Body of pancreas (tissue), 4 donors: ENCODE measurements at places on chromosomes 12 and 14. TPM values are rescaled to one million over a fixed set of nuclear protein-coding genes. Genes with fewer than 3 reads are reported as not detected.

GRCh38 chr14:73465823-73466532 is 7.6 kb upstream of the NUMB start:
- DNase-seq: no peak

DNA sequence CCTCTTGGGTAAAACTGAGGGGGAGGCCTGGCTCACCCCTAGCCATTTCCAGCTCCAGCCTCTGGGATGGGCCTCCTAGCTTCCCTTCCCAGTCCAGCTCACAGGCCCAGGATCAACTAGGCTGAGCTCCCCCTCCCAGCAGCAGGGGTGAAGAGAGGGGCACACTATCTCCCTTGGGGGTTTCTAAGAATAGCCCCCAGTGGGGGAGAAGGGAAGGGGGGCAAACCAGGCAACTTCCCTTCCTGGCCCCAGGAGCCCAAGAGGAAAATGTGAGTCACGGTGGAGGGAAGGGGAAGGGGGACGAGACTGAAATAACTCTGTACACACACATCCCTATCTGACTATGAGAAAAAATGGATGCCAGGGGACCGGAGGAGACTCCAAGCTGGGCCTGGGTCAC is 9.0 kb downstream of the ADCY6 start:
- DNase-seq: no peak

DNA sequence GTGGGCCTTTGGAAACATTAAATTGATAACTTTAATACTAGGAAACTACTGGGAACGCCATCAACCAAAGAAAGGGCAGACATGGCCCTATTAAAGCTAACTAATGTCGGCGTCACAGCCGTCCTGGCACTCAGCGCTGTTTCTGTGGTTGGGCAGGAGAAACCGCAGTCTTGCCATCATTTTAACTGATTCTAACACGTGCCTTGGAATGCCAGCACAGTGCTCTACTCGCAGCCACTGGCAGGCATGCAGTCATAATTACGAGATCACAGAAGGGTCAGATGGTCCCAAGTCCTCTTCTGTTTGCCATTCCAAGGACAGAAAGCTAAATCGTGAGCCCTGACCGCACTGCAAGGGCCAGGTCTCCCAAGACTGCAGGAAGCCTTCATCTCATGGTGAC is 75.2 kb downstream of the RIMBP2 start:
- no peak for DNase-seq

GRCh38 chr14:94906991-94907587 is 137.2 kb upstream of the GSC start:
- DNase-seq: no peak

The CLEC2B gene
- 4.2 TPM for total RNA-seq

The SSPN gene
- 3.3 TPM for total RNA-seq
